Endothelial cell (in vitro differentiated cells): ENCODE measurements at places on chromosomes 11 and 22. TPM values are rescaled to one million over a fixed set of nuclear protein-coding genes. Genes with fewer than 3 reads are reported as not detected.

- no peaks in the 10 kb centered on the region for H3K36me3 ChIP-seq
- DNase-seq = no peak
- H3K4me3 ChIP-seq = no peak overlapping the region
- no peak overlapping the region for H3K27ac ChIP-seq
- peaks cover 4% of the 10 kb centered on the region for H3K4me1 ChIP-seq
These were observed 44.1 kb downstream of the MACROD1 start for GRCh38 chr11:64121663-64122410.

- H3K4me1 ChIP-seq = no peaks in the 10 kb centered on the region
- DNase-seq = no peak
- no peaks in the 10 kb centered on the region for H3K36me3 ChIP-seq
These were observed 363.6 kb downstream of the TTC28 start for GRCh38 chr22:28316014-28316413.

DNA sequence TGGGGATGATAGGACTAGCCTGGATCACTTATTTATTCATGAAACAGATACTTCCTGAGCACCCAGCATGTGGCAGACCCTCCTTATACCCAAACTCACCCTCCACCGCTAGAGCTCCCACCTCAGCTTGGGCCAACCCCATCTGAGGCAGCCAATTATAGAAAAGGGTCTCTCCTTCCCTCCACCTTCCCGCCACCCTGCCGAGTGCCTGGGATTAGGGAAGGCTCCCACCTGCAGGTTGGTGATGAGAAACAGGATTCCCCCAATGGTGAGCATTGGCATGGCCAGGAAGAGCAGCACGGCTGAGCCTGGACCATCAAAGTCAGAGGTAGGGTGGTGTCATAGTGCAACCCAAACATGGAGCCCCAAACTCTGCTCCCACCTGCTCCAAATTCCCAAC, 5.9 kb downstream of the SLC43A3 start:
- peaks cover 10% of the 10 kb centered on the region for H3K27me3 ChIP-seq
- H3K27ac ChIP-seq = no peak overlapping the region
- peaks cover 3% of the 10 kb centered on the region for H3K36me3 ChIP-seq
- no peak for DNase-seq
- H3K4me3 ChIP-seq = no peak overlapping the region

DNA sequence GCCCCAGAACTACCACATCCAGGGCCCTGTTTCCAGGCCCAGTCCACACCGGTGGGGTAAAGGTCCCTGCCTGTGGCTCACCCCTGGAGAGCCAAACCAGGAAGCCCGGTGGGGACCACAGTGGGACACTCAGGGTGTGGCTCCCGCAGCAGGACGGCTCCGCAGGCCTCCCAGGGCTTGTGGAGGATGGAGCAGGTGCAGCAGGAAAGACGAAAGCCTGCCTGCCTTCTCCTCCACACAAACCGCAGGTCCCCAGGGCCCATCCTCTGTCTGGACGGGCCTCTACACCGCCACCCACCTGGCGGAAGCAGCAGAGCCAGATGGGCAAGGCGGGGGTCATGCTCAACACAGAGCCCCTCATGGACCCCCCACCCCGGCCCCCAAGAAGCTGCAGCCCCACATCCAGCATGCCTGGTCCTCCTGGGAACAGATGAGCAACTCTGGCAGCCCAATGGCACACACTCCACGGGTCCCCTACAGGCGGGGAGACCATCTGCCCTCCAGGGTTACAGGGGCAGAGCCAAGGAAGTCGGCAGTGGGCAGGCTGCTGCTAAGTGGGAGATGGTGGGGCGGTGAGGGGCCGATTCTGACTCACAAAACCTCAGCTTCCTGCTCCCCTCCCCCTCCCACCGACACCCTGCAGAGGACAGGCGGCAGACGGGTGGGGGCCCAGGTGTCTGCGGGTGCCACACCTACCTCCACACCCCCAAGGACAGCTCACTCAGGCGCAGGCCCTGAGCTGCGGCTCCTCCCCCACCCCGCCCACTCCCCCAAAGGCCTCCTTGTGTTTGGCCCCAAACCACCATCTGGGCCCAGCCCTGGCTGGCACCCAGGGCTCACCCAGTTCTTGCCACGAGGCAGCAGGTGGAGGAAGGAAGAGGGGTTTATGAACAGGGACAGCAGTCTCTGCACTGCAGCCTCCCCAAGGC, 5.2 kb downstream of the SBF1 start:
- peaks cover 25% of the 10 kb centered on the region for H3K4me1 ChIP-seq
- H3K36me3 ChIP-seq = peaks cover 6% of the 10 kb centered on the region
- no peak overlapping the region for H3K4me3 ChIP-seq
- peaks cover 17% of the 10 kb centered on the region for H3K27me3 ChIP-seq
- H3K27ac ChIP-seq = no peak overlapping the region

GRCh38 chr11:97158243-97158642, 768.4 kb downstream of the JRKL start:
- H3K27me3 ChIP-seq = no peaks in the 10 kb centered on the region
- no peak overlapping the region for H3K27ac ChIP-seq
- H3K4me1 ChIP-seq = peaks cover 7% of the 10 kb centered on the region
- no peak for DNase-seq

GRCh38 chr11:125157953-125158680, 6.4 kb upstream of the PKNOX2 start:
- H3K36me3 ChIP-seq = no peaks in the 10 kb centered on the region
- H3K4me3 ChIP-seq = no peak overlapping the region
- no peak for DNase-seq
- H3K4me1 ChIP-seq = peaks cover 8% of the 10 kb centered on the region
- no peak overlapping the region for H3K27ac ChIP-seq
- H3K27me3 ChIP-seq = peaks cover 12% of the 10 kb centered on the region

DNA sequence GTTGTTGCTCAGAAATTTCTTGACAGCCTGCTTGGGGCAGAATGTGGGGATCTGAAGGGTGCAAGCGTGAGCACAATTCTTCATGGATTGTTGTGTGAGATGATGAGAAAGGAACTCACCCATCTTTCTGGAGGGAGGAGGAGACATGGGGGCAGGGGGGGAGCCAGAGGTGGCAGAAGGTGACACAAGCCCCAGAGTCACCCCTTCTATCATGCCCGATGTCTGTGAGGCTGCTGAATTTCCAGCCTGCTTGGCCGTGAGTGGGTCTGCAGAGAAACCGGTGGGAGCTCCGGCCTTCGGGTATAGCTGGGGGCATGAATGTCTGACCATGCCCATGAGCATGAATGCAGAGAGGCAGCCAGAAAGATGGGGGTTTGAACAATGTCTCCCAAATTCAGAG, 870.7 kb downstream of the TBC1D22A start:
- H3K4me1 ChIP-seq = no peaks in the 10 kb centered on the region
- H3K27ac ChIP-seq = no peak overlapping the region
- no peak for DNase-seq
- peaks cover 7% of the 10 kb centered on the region for H3K36me3 ChIP-seq

DNA sequence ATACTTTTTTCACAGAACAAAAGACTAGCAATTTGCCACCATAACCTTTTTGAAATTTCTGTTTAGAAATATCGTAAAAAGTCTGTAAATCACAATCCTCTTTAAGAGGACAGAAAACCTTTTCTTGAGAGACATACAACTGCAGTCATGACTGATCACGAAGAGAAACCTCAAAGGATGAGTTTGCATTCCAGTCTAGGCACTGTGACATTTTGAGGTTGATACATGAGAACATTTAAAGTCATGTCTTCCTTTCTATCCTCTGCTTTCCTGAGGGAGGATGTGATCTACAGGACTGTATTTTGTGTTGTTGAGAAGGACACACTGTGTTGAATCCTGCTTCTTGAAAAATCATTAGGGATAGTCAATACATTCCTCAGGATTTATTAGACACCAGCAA, 476.7 kb upstream of the CCDC179 start:
- H3K4me3 ChIP-seq = no peak overlapping the region
- no peak for DNase-seq
- peaks cover 5% of the 10 kb centered on the region for H3K4me1 ChIP-seq
- no peaks in the 10 kb centered on the region for H3K36me3 ChIP-seq
- no peaks in the 10 kb centered on the region for H3K27me3 ChIP-seq

DNA sequence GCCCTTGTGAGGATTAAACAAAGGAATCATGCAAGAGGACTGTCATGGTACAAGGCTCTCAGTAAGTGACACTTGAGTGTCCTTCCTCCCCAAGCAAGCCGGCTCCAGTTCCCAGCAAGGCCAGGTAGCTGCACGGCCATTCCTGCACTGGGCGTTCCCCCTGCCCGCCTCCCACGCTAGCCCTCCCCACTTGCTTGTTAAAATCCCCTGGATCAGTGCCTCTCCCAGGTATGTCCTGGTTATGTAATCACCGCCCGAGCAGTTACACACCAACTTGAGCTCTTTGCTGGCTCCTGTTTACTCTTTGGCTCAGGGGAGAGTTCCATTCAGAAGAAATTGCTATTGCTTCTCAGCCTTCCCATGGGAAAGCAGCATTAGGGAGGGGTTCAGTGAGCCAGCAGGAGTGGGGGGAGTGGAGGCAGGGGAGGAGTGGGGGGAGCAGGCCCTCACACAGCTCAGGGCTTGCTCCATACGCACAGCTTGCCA, 19.4 kb upstream of the MYEOV start:
- no peak overlapping the region for H3K27ac ChIP-seq
- no peaks in the 10 kb centered on the region for H3K36me3 ChIP-seq
- no peak for DNase-seq
- H3K4me3 ChIP-seq = no peak overlapping the region
- H3K27me3 ChIP-seq = peaks cover 3% of the 10 kb centered on the region

DNA sequence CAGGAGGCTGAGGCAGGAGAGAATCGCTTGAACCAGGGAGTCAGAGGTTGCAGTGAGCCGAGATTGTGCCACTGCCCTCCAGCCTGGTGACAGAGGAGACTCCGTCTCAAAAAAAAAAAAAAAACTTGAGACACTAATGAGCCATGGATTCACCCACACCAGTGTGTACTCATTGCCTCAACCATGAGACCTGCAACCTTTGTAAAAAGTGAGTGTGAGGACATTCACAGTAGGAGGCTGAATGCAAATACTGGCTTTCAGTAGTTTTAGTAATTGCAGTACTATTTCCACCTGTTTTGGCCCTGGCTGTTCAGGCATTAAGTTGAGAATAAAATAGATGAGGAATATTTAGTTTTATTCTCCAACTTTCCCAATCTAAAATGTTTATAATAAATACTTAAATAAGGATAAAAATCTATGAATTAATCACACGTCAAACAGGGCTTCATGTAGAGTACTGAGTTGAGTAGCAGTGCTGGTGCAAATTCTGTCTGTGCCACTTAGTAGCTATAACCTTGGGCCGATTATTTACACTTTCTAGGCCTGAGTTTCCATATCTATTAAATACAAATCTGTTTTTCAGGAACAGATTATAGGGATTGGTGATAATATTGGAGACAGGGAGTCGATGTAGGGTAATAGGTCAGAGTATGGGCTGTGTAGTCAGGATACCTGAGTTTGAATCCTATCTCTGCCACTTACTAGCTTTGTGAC, 72.8 kb downstream of the PPP2R1B start:
- no peak for DNase-seq
- H3K27ac ChIP-seq = no peak overlapping the region
- H3K36me3 ChIP-seq = no peaks in the 10 kb centered on the region
- H3K4me1 ChIP-seq = no peaks in the 10 kb centered on the region
- no peak overlapping the region for H3K4me3 ChIP-seq

DNA sequence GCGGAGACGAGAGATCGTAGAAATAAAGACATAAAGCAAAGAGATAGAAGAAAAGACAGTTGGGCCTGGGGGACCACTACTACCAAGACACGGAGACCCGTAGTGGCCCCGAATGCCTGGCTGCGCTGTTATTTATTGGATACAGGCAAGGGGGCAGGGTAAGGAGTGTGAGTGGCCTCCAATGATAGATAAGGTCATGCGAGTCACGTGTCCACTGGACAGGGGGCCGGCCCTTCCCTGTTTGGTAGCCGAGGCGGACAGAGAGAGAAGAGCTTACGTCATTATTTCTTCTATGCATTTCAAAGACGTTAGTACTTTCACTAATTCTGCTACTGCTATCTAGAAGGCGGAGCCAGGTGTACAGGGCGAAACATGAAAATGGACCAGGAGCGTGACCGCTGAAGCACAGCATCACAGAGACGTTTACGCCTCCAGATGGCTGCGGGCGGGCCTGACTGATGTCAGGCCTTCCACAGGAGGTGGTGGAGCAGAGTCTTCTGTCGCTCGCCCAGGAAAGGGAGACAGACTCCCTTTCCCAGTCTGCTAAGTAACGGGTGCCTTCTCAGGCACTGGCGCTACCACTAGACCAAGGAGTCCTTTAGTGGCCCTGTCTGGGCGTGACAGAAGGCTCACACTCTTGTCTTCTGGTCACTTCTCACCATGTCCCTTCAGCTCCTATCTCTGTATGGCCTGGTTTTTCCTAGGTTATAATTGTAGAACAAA, 24.8 kb downstream of the PPP6R2 start:
- H3K27ac ChIP-seq = no peak overlapping the region
- H3K4me3 ChIP-seq = no peak overlapping the region
- no peaks in the 10 kb centered on the region for H3K4me1 ChIP-seq
- H3K36me3 ChIP-seq = peaks cover 11% of the 10 kb centered on the region

- DNase-seq = no peak
- H3K27me3 ChIP-seq = no peaks in the 10 kb centered on the region
- H3K27ac ChIP-seq = no peak overlapping the region
- peaks cover 3% of the 10 kb centered on the region for H3K4me1 ChIP-seq
- H3K36me3 ChIP-seq = peaks cover 26% of the 10 kb centered on the region
- no peak overlapping the region for H3K4me3 ChIP-seq
These were observed 76.9 kb downstream of the DEPDC5 start for GRCh38 chr22:31830721-31831070.

DNA sequence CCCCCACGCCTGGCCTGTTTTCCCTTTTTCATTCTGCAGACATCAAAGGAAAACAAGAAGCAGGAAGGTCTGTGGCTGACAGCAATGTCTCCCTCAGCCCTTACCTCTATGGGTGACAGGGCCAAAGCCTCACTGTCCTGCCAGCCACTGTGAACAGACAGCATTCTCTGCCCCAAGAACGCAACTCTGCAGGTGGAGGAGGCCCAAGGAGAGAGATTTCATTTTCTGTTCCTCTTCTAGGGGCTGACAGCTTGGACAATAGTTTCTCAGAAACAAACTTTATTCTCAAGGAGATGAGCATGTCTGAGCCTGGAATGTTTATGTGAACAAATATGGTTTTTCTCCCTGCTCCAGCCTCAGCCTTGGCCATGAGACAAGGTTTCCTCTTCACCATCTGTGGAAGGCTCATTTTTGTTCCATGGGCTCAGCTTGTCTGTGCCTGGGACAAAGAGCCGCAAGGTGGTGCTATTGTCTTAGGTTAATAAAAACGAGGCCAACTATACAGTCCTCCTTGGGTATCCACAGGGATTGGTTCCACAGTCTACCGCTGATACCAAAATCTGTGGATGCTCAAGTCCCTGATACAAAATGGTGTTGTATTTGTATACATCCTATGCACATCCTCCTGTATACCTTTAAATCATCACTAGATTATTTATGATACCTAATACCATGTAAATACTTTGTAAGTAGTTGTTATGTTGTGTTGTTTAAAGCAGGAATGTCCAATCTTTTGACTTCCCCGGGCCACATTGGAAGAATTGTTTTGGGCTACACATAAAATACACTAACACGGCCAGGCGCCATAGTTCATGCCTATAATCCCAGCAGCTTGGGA, 5.8 kb downstream of the PIWIL3 start:
- H3K4me3 ChIP-seq = no peak overlapping the region
- no peaks in the 10 kb centered on the region for H3K27me3 ChIP-seq
- peaks cover 7% of the 10 kb centered on the region for H3K4me1 ChIP-seq
- DNase-seq = peak; percentile 62

GRCh38 chr11:57417056-57417455, 9.9 kb downstream of the SLC43A3 start:
- no peak for DNase-seq
- H3K36me3 ChIP-seq = peaks cover 27% of the 10 kb centered on the region
- peaks cover 10% of the 10 kb centered on the region for H3K27me3 ChIP-seq
- no peak overlapping the region for H3K4me3 ChIP-seq

The NRGN gene
- 17.0 TPM for total RNA-seq

The OR5B21 gene
- total RNA-seq = not detected

The CHRM1 gene
- total RNA-seq = not detected

The MIOX gene
- total RNA-seq = not detected

The IGF2 gene
- 2.1 TPM for total RNA-seq

The SLC22A25 gene
- total RNA-seq = not detected
